ENCODE measurements at places on chromosomes 5 and 9.

DNA sequence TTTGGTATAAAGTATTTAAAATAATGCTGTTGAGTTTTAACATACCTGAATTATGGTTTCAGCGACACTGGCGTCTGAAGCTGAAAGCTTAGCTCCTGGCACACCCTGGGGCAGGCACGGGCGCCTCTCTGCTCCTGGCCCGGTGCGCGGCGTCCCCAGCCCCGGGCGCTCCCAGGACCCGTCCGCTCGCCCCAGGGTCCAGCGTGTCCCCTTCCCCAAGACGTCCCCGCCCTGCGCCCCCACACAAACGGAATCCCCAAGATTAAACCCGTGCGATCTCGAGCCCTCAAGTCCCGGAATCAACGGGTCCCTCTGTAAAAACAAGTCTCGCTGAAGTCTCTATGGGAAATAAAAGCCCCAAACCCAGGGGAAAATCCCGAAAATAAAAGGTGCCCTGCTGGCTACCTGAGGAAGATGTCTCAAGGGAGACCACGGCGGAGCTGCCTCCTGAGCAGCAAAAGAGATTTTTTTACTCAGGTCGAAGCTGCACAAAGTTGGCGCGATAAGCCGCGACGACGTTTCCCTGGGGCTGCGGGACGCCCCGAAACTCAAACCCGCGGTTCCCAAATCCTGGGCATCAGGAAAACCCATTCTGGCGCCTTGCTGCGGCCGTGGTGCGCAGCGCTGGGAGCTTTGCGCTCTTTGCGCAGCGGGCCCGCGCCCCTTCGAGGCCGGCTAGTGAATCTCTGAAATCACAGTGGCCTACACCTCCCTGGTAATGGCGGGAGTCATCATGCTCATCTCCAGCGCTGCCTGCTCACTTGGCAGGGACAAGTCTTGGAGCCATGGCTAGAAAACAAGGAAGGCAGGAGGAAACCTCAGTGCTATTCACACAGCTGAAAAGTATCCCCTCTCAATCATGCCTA, 6.3 kb upstream of the IFNA8 start:
- no peak for DNase-seq

GRCh38 chr9:127598839-127599549, 13.1 kb upstream of the STXBP1 start:
- no peak for DNase-seq

DNA sequence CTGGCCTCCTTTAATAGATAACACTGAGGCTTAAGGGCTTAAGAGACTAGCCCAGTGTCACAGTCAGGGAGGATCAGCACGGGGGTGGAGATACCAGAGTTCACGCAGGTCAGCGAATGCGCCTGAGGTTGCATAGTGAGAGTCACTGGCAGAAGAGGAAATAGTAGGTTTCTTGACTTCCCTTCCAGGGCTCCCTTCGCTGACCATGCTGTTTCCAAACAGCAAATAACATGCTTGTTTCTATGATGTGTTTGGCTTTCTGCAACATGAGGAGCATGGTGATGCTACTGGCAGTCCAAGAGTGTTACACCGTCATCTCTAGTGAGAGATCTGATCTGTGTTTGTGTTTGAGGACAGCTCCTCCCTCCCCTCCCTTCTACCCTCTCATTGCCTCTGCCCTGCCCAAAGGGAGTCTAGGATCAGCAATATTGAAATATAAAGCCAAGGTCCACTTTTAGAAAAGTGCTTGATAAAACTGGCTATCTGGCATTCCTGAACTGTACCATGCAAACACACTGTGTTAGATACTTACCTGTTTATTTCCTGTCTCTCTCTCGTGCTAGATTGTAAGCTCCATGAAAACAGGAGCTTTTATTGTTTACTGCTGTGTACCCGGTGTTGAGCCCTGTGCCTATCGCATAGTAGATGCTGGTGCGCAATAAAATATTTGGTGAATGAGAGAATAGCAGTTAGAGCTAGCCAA, 12.3 kb downstream of the TLE4 start:
- DNase-seq, result no peak

DNA sequence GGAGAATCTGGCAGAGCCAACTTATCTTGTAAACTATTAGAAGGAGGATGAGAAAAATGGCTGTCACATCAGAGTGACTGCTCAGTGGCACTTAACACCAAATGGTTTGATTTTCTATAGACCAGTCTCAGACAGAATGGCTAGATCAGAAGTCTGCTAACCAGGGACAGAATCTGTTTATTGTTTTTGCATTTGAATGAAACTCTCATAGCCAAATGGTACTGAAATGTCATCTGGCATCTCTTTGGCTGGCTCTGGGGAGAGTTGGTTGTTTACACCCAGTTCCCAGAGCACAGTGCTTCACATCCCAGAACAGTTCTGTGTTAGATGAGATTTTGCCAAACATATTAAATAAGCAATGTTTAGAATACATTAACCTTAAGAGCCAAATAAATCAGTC, 106.6 kb upstream of the HMHB1 start:
- DNase-seq, result no peak

DNA sequence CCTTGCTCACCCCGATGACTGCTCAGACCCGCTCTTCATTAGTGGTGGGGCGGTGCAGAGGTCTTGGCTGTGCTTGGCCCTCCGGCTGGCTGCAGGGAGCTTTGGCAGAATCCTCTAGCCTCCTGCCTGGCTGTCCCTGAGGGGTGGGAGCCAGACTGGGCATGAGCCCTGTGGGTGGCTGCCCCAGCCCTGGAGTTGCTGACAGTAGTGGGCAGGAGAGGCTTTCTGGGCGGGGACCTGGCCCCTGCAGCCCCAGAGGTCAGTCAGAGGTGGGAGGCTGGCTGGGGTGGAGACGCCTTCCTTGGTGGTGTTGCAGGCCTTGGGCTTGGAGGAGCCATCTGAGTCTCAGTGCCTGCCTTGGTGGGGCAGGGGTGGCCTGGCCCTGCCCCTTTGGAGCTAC, 146.0 kb downstream of the RXRA start:
- DNase-seq, result no peak

DNA sequence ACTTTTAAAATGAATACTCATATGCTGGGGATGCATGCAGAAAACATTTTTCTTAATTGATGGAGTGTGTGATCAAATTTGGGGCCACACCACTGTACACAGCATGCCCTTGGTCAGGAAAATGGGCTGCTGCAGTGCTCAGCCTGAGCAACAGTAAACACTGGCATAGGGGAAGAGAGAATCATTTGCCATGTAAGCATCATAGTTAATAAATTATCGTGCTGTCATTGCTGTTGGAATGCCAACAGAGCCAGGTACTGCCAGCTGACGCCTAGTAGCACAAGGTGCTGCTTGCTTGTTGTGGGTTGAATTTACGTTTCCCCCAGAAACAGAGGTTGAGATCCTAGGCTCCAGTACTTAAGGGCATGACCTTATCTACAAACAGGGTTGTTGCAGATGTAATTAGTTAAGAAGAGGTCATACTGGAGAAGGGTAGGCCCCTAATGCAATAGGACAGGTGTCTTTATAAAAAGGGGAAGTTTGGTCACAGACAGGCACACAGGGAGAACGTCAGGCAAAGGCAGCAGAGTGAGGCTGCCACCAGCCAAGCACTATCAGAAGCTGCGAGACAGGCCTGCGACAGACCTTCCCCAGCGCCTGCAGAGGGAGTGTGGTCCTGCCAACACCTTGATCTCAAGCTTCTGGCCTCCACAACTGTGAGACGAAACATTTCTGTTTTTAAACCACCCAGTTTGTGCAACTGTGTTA, 25.3 kb downstream of the DAP start:
- no peak for DNase-seq
